ENCODE measurements at places on chromosomes 12 and 14.

- no peak for DNase-seq
Measured at GRCh38 chr14:23360496-23360895, 4.5 kb downstream of the EFS start.

DNA sequence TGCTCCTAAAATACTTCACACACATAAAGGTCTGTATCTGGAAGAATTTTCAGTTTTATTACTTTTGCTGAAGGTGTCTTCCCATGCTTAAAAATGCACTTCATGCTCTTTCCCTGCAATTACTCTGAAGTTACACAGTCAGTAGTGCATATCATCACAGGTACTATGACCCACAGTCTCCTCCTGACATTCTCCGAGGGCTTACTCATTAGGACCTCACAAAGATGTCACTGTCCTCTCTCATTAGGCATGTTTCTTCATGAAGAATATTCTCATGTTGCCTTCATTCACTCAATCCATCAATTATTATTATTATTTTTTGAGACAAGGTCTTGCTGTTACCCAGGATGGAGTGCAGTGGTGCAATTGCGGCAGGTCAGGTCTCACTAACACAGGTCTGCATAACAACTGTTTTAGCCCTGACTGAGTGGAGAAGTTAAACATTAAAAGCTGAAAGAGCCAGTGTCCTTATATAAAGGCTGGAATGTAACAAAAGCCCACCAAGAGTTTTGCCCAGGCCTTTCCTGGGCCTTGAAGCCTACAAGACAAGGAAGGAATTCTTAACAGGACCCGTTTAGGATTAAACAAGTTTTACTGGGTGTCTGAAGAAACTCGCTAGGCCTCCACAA lies 119.5 kb upstream of the WSCD2 start:
- no peak for DNase-seq

DNA sequence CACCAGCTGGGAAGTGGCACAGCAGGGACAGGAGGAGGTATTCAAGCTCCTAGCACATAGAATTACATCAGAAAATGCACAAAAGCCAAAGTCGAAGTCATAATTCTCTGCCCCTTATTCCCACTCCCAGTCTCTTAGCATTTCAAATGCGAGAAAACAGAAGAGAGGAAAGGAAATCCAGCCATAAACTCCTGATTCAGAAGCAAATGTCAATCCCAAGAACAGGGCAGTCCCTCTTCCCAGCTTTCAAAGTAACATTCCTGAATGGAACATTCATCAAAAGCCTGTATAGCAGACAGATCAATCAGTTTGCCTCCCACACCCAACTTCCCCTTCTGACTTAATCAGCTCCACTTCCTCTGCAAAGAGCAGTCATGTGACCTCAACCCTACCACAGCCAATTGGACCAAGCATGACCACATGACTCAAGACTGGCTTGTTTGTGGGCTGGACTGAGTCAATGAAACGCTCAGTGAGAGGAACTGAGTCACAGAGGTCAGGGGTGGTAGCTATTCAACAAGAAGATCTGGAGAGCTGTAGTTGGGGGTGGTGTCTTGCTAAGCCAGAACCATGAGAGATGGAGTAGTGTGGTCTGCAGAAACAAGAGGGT lies 41.4 kb upstream of the TUNAR start:
- DNase-seq = no peak

DNA sequence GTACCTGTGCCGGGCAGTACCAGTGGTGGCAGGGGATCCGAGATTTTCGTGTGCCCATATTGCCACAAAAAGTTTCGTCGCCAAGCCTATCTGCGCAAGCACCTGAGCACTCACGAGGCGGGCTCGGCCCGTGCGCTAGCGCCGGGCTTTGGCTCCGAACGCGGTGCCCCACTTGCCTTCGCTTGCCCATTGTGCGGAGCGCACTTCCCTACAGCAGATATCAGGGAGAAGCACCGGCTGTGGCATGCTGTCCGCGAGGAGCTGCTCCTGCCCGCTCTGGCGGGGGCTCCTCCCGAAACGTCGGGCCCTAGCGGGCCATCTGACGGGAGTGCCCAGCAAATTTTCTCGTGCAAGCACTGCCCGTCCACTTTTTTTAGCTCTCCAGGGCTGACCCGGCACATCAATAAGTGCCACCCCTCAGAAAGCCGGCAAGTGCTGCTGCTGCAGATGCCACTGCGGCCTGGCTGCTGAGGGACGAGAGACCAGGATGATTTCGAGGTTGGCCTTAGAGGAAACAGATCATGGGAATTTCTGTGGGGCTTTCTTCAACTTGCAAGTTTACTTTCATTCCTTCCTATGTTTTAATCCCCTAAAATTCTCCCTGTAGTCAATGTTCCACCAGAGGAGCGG lies 1.6 kb downstream of the INSM2 start:
- no peak for DNase-seq

- no peak for DNase-seq
Measured at GRCh38 chr14:24595073-24595808, 14.2 kb downstream of the GZMH start.

- DNase-seq = no peak
Measured at GRCh38 chr12:3770891-3771290, 18.0 kb upstream of the CRACR2A start.

Data from stimulated activated CD4-positive, alpha-beta T cell treated with anti-CD3 and anti-CD28 coated beads, TNF-alpha, amount 100 ng/mL, for 1 hour (primary cell).